ENCODE measurements at places on chromosomes 12 and 14.

DNA sequence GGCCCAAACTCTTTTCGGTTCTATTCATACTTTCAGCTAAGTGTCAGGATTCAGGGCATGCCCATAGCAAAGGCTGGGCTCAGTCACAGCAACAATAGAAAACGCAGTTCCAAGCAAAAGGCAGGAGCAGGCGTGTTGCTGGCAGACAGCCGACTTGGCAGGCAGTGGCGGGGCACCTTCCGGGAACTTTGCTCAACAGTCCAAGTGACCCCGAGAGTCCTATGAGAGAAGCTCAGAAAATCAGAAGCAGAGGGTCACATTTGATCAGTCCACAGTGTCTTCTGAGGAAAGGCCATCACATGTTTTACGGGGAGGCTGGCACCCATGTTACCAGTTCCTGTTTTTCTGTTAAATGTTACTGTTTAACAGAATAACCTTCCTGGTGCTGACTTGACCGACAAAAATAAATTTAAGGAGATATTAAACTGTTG lies 115.0 kb downstream of the DACT1 start:
- no peak for DNase-seq

- no peak for DNase-seq
Observed at GRCh38 chr12:120851444-120851843, 52.7 kb downstream of the SPPL3 start.

DNA sequence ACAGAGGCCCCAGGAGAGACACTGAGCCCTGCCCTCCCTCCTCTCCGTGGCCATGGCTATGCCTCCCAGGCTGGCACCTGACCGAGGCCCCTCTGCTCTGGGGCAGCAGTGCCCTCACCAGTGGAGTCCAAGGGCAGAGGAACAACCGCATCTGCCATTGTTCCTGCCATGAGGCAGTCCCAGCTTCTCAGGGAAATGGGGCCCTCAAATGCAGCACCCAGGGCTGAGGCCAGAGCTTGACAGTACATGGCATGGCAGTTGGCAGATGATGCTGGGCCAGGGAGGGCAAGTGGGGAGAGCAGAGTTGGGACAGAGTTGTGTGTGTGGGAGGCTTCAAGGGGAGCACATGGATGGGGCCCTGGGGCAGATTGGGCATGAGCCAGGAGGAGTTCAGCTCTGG lies 21.1 kb upstream of the KRT77 start:
- no peak for DNase-seq

DNA sequence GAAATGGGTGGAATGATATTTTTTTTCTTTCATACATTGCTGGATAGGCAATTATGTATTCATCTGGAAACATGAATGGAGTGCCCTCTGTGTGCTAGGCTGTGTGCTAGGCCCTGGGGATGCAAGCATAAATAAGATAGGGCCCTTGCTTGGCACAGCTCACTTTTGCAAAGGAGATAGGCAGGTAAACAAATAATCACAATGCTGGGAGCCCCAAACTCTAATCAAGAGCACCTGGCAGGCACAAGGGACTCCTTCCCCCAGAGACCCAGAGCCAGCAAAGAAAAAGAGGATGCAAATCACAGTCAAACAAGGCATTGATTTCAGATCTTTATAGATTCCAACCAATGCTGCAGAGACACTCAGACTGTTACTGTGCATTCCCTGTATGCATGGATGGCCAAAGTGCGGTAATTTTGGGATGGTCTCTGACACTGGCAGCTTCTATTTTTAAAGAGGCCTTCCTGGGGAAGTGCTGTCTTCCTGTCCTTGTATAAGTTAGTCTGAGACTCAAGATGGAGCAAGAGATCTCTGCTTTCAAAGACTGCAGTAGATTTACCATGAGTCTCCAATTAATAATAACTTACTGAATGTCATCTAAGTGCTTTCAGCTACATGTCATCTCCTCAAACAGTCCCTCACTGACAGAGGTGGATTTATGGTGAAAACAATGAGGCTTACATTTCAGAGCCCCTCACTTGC lies 45.1 kb upstream of the CPM start:
- DNase-seq: no peak

DNA sequence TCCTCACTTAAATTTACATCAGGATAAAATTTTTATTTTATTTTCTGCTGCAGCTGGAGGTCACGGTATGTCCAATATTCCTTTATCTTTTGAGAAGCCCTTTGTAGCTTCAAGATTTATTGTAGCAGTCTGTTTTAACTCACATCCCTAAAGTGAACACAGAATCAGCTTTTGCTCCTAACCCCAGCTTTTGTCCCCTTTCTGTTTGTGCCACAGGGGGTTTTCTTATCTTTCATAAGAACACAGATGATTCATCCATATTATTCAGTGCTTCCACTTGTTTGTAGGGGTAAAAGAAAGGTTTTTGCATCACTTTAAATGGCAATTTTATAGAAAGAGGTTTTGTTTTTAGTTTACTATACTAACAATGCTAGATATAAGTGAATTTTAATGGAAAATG lies 21.8 kb upstream of the PIK3C2G start:
- DNase-seq: peak; percentile 38

DNA sequence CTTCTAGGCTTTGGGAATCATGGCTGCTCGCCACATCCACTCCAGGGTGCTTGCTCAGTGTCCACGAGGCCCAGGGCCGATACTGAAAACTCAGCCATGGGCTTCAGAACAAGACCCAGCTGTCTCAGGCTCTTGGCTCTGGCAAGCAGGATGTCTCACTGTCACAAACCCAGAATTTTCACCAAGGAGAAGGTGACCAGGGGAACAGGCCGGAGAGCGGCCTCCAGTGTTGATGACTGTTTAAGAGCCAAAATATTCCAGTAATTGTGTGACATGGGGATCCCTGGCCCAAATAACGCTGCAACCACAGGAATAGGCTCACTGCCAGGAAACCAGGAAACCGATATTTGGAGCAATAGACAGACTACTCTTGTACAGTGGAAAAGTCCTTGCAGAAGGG lies 9.8 kb upstream of the SERPINA5 start:
- DNase-seq: no peak

DNA sequence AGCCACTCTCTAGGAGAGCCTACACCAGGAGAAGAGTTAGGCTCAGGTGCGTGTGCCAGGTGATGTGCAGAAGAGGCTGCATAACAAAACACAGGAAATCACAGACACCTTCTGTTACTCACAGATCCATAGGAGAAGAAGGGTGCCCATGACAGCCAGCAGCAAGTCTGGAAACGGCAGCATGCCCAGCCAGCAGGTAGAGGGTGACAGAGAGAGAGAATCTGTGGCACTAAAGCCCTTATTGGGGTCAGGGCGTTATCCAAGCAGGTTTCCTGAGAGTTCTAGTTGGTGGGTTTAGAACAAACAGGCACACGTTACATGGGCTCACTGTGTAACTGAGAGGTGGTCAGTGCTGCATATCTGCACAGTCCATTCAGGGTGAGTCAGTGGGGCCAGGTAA lies 14.9 kb upstream of the SLC8A3 start:
- DNase-seq: no peak

DNA sequence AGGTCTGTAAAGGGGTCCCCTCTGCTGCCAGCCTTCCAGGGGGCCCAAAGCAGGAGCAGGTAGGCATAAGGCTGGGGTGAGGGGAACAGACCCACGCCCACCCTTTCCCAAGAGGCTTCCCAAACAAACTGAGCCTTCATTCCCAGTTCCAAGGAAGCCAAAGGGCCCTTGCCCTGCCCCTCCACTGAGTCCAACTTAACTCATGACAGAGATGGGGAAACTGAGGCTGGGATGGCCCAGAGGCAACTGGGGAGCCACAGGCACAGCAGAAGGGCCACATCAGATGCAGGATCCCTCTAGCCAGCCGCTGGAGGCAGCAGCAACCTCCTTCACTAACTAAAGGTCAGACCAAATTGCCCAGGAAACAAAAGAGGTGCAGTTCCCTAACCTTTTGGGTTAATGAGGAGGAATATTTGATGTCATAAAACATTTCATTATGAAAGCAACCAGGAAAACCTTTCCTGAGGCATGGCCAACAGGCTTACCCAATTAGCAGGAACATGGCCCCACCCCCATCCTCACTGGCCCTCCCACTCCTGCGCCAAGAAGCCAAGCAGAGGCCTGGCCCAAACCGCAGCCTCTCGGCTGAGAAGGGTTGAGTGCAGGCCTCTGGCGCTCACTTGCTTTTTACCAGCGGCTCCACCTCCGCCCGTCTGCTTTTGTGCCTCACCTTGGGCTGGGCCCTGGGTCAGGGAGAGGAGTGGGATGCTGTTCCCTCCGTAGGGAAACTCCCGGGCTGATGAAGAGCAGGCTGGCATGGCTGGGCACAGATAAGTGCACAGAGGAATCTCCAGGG lies 293.5 kb upstream of the RTL1 start:
- DNase-seq: no peak

DNA sequence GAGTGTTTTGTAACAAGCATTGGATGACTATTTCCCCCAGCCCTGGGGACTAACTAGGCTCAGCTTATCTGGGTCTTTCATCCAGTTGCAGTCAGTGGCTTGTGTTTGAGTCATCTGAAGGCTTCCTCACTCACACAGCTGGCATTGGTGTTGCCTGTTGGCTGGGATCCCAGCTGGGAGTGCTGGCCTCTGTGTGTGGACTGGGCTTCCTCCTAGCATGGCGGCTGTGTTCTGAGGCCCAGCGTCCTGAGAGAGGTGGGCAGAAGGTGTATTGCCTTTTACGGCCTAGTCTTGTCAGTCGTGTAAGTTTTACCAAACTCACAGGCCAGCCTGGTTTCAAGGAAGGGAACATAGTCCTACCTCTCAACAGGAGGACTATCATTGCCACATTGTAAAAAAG lies 28.3 kb upstream of the PPP2R5C start:
- no peak for DNase-seq

GRCh38 chr12:10033783-10034545 lies 3.5 kb downstream of the CLEC9A start:
- DNase-seq: no peak

DNA sequence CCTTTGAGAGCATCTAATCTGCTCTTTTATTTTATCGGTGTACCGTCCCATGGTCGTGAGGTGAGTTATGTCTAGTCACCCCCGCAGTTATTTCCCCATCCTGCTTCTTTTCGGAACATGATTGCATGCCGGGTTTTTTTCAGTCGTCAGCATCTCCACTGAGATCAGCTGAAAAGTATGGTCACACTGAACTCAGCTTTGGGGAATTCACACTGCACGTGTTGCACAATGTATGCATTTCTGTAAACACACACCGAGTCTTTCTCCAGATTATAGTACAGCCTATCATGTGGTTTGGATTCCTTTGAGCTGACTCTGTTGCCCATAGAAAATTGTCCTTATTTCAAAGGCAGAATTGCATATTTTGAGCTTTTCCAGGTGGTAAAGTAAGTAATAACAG lies 24.6 kb downstream of the PLXNC1 start:
- no peak for DNase-seq

- DNase-seq: no peak
Observed at GRCh38 chr14:95330591-95331370, 11.1 kb upstream of the CLMN start.

All from NCI-H146 (cell line).